Activated CD8-positive, alpha-beta T cell treated with anti-CD3 and anti-CD28 coated beads for 36 hours (primary cell): ENCODE measurements at places on chromosomes 7 and 10. TPM values are rescaled to one million over a fixed set of nuclear protein-coding genes. Genes with fewer than 3 reads are reported as not detected.

- DNase-seq: no peak
Observed at GRCh38 chr7:65915921-65916657, 43.2 kb downstream of the VKORC1L1 start.

DNA sequence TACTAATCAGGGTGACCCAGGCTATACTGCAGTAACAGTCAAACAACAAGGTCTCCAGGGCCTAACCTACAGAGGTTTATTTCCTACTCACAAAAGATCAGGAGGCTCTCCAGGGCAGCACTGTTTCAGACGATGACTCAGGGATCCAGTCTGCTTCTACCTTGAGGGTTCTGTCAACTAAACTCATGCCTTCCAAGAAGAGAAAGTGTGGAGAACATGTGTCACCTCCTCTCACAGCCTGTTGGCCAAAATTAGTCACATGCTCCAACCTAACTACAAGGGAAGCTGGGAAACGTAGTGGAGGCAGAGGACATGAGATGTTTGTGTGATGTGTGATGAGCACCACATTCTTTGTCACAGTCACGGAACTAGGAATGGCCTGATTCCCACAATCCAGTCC, 14.7 kb upstream of the INA start:
- no peak for DNase-seq

Gene LIPM
- not detected for total RNA-seq

DNA sequence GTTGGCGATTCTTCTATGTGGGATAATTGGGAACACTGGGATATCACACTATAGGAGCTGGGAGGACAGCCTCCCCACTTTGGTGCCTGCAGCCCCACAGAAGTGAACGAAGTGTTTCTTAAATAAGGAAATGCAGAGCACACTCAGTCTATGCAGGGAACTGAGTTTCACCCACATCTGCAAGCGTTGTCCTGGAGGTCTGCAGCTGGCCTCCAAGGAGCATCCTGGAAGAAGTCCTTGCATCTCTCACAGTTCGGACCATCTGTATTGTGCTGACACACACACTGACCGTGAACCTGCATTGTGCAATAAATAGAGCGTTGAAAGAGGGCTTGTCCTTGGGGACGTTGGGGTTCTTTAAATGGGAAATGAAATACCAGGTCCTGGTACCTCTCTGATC, 25.8 kb downstream of the LAMB4 start:
- DNase-seq: no peak

Gene TNS3
- 0.16 TPM for total RNA-seq

- no peak for DNase-seq
Observed at GRCh38 chr7:105213611-105214010, 175.1 kb downstream of the SRPK2 start.

- DNase-seq: no peak
Observed at GRCh38 chr7:71982851-71983250, 429.3 kb downstream of the CALN1 start.

- peak; percentile 1 for DNase-seq
Observed at GRCh38 chr7:19772841-19773760, at the start of gene TMEM196. Gene TMEM196, minus strand, starts transcription at chr7:19773617. Its CDS starts 921 bp downstream, at chr7:19772696.

DNA sequence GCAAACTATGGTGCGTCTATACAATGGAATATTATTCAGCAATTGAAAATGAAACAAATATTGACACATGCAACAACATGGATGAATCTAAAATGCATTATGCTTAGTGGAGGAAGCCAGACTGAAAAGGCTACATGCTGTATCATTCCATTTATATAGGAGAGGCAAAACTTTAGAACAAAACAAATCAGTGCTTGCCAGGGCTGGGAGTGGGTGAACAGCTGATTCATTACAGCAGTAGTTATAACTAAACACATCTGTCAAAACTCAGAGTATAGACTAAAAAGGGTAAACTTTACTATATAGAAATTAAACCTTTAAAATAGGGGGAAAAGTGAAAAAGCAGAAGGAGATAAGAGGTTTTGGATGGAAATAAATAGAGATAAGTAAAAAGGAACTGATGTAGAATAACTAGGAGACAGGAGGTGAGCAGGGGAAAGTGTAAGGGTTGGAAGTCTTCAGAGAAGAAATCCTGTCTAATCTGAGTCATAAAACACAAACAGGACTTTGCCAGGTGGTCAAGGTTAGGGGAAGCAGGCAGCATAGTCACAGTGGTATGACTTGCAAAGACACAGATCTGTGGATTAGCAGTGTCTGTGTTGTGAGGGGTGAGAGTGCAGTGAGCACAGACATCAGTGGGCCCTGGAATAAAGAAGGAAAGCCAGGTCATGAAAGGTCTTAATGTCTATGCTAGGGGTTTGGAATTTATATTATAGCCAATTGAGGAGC, 349.8 kb downstream of the PHTF2 start:
- no peak for DNase-seq

DNA sequence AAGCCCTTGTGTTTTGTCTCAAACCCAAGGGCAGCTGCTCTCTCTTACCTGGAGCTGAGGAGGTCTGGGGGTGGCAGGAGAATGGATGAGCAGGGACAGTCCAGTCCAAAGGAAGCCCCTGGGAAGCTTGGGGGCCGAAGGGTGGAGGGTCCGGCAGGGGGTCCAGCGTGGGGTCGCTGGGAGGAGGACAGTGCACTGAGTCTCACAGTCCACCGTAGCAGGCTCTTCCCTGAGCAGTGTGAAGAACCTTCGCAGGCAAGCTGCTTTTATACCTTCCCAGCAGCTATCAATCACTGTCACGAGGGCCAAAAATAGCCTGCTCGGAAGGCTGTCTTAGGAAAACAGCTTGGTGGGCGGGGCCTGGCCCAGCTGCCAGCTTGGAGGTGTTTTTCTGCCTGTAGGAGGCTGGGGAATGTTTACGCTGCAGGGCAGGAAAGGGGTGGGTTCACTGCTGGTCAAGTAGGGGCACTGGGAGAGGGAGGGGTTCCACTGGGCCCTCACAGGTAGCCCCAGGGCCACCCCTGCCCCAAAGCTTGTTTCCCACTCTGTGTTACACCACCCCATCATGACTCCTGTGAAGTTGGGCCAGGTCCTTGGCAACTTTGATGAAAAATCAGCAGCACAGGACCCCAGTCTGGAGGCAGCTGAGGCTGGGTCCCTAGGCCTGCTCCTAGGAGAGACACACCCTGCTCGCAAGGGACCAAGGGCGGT, at the start of gene DEPP1:
DEPP1 (minus strand) TSS at position 240 of the 711 bp plus-strand sequence. CDS start 779 bp downstream, outside the sequence.
- peak; percentile 30 for DNase-seq

DNA sequence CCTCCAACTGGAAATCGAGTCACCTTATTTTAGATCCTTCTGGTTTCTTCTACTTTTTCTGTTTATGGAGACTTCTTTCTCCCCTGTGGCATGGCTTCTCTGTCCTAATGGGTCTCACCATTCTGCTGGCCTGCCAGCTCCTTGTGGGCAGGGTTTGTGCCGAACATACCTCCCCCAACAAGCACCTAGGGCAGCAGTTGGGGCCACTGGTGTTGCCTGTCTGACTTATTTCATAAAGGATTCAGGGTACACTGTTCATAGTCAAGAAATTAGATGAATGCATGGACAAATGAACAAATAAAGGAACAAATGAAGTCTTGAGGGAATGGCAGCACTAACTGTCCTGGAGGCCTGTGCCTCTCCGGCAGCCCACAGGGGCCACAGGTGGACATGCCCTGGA, 55.6 kb upstream of the DOCK1 start:
- no peak for DNase-seq

Gene KNDC1
- total RNA-seq: not detected

Gene PPP1R17
- total RNA-seq: not detected

DNA sequence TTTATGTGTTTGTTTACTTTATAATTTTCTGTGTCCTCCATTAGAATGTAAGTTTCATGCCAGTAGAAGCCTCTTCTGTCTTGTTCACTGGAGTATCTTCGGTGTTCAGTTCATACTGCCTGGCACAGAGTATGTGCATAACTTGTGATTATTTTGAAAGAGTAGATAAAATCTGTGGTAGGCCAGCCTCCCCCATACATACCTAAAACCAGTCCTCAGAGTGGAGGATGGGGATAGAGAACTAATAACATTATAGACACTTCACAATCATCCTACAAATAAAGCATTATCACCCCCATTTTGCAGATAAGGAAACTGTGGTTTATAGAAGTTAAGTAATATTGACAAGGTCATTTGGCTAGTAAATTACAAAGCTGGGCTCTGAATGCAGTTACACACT, 28.0 kb downstream of the VIM start:
- DNase-seq: no peak

Gene MRC1
- total RNA-seq: not detected

GRCh38 chr10:102776779-102777456, 33.2 kb downstream of the WBP1L start:
- DNase-seq: peak; percentile 53

GRCh38 chr7:26853788-26854393, 10.5 kb downstream of the SKAP2 start:
- DNase-seq: no peak

DNA sequence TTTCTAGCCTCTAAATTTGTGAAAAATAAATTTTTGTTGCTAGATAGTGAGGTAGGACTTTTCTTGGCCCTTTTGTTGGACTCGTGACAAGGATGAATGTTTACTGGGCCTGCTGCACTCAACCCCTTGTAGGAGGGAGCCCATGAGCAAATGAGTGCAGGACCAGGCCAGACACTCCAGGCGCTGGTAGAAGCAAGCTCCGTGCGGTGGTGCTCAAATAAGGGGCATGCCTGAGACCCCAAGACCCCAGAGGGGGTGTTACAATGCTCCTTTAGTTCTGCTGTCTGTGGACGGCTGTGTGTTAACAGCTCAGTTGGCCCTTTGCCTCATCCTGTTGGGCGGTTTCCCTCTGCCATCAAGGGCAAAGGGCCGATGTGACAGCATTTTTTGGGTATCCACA, 1195.3 kb upstream of the PHF14 start:
- DNase-seq: no peak

Gene ZMYND11
- total RNA-seq: 16.8 TPM

Gene CXCL12
- not detected for total RNA-seq

- no peak for DNase-seq
Observed at GRCh38 chr10:58672845-58673244, 160.2 kb downstream of the BICC1 start.

- no peak for DNase-seq
Observed at GRCh38 chr10:18213271-18213670, 73.0 kb downstream of the CACNB2 start.
